Hair follicle dermal papilla cell (primary cell): ENCODE measurements at places on chromosomes 7 and 10. TPM values are rescaled to one million over a fixed set of nuclear protein-coding genes. Genes with fewer than 3 reads are reported as not detected.

The DOCK1 gene
- total RNA-seq, result 82.8 and 86.0 TPM in 2 replicates

The TMEM139 gene
- not detected in 2 replicates for total RNA-seq

The VENTX gene
- not detected in 2 replicates for total RNA-seq

The SGCE gene
- total RNA-seq, result 91.7 and 113 TPM in 2 replicates

The ZPBP gene
- not detected in 2 replicates for total RNA-seq

The OR6V1 gene
- not detected in 2 replicates for total RNA-seq

The NCF1 gene
- not detected in 2 replicates for total RNA-seq

The ANKRD61 gene
- total RNA-seq, result 0.16 TPM in 1 of 2 replicates, not detected in the other

The CARD11 gene
- total RNA-seq, result not detected in 2 replicates

The GDI2 gene
- 385 and 422 TPM in 2 replicates for total RNA-seq

The ANKRD30A gene
- not detected in 2 replicates for total RNA-seq
